ENCODE measurements at places on chromosomes 13 and 19.

- H3K36me3 ChIP-seq, result peaks cover 71% of the 10 kb centered on the region
- H3K4me3 ChIP-seq, result peak overlapping the region; percentile 68
- peak overlapping the region; percentile 87 for H3K27ac ChIP-seq
- no peak for DNase-seq
- peaks cover 59% of the 10 kb centered on the region for H3K4me1 ChIP-seq
Measured at GRCh38 chr19:35272122-35272719, 3.5 kb downstream of the USF2 start.

- no peak overlapping the region for H3K27ac ChIP-seq
- H3K4me3 ChIP-seq, result no peak overlapping the region
- no peak for DNase-seq
- H3K36me3 ChIP-seq, result no peaks in the 10 kb centered on the region
- no peaks in the 10 kb centered on the region for H3K4me1 ChIP-seq
- no peaks in the 10 kb centered on the region for H3K27me3 ChIP-seq
Measured at GRCh38 chr19:31181535-31181934, 167.7 kb downstream of the TSHZ3 start.

DNA sequence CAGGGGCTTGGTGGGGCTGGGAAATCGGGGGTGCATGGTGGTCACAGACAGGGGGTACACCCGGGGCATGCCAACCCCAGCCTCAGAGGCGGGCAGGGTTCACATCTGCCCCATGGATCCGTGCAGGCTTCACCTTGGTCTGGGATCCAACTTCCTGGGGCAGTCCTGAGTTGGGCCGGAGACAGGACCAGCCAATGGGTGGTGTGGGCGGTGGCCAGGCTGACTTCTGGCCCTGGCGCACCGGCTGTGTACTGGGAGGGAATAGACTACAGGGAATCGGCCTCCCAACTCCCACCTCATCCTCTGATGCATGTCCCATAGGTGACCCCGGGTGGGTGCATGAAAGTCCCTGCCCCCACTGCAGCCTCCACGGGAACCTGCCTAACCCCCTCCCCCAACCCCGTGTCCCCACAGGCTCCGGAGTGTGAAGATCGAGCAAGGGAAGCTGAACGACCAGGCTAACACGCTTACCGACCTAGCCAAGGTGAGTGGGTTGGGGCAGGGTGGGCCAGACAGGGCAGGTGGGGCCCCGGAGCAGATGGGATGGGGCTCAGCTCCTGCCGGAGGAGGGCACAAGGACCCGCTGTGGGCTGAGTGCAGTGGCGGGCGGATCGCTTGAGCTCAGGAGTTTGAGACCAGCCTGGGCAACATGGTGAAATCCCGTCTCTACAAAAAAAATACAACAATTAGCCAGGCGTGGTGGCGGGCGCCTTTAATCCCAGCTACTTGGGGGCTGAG lies 14.7 kb upstream of the ARRDC2 start:
- no peaks in the 10 kb centered on the region for H3K36me3 ChIP-seq
- DNase-seq, result no peak
- H3K4me3 ChIP-seq, result no peak overlapping the region
- H3K27ac ChIP-seq, result no peak overlapping the region

GRCh38 chr13:77477299-77477848 lies 58.1 kb upstream of the SCEL start:
- no peak overlapping the region for H3K4me3 ChIP-seq
- H3K4me1 ChIP-seq, result peaks cover 5% of the 10 kb centered on the region
- no peaks in the 10 kb centered on the region for H3K27me3 ChIP-seq

DNA sequence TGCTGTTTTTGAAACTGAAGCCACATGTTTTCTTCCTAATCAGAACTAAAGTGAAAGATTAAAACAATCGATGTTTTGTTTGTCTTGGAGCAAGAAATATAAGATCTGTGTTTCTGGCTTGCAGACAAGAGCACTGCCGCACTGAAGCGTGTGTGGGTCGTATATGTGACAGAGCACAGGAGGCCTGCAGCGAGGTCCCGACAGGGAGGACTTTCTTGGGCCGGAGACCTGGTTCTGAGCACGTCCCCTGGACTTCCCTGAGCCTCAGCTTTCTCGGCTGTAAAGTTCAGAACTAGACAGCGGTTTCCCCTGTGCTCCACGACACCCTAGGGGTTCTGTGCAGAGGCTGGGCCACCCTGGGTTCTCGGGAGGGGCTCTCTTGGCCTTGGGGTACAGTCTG lies 60.5 kb downstream of the GADD45B start:
- no peak for DNase-seq
- peaks cover 15% of the 10 kb centered on the region for H3K36me3 ChIP-seq
- H3K4me3 ChIP-seq, result no peak overlapping the region

- H3K27me3 ChIP-seq, result no peaks in the 10 kb centered on the region
- no peak overlapping the region for H3K4me3 ChIP-seq
- DNase-seq, result no peak
- H3K36me3 ChIP-seq, result peaks cover 8% of the 10 kb centered on the region
- H3K4me1 ChIP-seq, result no peaks in the 10 kb centered on the region
- H3K27ac ChIP-seq, result no peak overlapping the region
Measured at GRCh38 chr13:32496599-32497160, 41.9 kb downstream of the N4BP2L2 start.

Data from stimulated activated naive B cell treated with anti-CD40 and anti-IgM and Interleukin-4, amounts not matched to agents 10 μg/mL and 1 μg/mL and 100 μg/mL, for 72 hours (primary cell).